ENCODE measurements at places on chromosomes 1 and 21. TPM values are rescaled to one million over a fixed set of nuclear protein-coding genes. Genes with fewer than 3 reads are reported as not detected.
A peak's percentile ranks its signal among the peaks of the same experiment; 100 is the strongest.

- no peak for DNase-seq
These were observed 139.1 kb upstream of the FMN2 start for GRCh38 chr1:239952348-239953308.

DNA sequence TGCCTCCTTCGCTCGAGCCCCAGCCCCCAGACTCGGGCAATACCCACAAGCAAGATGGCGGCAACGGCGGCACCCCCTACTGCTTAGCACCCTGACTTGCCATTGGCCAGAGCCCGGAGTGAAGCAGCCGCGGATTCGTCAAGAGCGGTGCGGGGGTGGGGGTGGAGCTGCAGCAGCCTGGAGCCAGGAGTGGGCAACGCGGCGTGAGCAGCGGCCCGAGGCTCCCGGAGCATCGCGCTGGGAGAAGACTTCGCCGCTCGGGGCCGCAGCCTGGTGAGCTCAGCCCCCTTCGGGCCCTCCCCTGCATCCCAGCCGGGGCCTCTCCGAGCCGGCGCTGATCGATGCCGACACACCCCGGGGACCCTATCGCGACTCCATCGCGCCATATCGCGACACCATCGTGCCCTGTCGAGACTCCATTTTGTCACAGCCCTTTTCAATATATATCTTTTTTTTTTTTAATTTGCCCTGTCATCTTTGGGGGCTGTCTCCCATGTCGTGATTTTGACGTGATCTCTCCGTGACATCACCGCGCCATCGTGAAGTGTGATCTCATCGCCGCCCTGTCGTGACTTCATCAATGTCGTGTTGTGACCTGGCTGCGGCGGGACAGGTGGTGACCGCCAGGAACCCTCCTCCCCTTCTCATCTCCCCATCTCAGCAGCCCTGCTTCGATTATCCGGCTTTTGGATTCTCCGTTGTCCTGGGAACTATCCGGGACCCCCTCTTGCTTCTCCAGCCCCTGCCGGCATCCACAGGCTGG, at the start of gene NCDN:
Gene NCDN (plus strand): TSS at position 189 of the 763 bp plus-strand sequence. CDS start 392 bp downstream, at position 581.
- peak; percentile 97 for DNase-seq

DNA sequence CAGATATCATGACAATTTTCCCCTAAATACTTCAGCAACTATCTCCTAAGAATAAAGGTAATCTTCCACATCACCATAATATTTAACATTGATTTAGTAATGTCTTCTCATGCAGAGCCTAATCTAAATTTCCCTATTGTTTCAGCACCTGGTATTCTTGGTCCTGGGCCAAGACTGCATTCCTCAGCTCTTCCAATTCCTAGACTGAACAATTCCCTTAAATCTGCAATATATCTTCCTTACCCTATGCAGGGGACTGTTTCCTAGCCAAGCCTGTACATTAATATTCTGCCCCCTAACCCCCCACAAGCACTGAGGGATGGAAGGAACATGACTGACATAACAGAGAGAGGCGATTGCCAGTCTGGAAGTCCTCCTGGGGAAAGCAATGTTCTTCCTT, 28.7 kb upstream of the DISP1 start:
- no peak for DNase-seq

- DNase-seq = no peak
These were observed 27.0 kb upstream of the SGIP1 start for GRCh38 chr1:66506991-66507390.

- no peak for DNase-seq
These were observed 8.4 kb upstream of the XKR8 start for GRCh38 chr1:27951396-27951795.

- no peak for DNase-seq
These were observed 67.1 kb downstream of the KCNJ15 start for GRCh38 chr21:38323721-38324531.

DNA sequence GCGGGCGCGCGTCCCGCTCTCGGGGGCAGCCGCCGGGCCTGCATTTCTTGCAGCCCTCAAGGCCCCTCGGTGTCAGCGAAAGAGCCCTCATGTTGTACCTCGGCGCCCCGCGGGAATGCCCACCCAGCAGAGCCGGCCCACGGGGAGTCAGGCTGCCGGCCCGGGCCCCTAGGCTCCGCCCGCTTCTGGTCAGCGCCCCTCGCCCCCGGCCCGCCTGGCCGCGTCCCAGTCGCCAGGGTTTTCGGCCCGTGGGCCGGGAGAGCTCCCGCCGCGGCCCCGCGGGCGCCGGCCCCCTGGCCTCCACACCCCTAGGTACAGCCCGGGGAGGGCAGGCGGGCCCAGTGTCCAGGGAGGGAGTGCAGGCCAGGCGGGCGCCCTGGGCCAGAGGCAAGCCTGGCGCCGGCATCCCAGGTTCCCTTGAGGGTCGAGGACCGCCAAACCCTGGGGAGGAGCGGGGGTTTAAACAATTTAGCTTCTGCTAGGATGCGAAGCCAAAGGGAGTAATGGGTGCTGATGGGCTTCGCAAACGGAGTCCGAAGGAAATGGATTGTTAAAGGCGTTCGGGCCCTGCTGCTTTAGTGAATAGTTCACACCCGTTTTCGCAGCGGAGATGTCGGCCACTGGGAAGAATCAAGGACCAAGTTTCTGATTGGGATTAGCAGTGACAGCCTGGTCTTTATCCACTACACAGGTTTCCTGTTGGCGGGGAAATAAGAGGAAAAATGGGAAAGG, 486 bp upstream of the KCNA3 start:
- no peak for DNase-seq

GRCh38 chr1:37480581-37481288, 6.4 kb downstream of the ZC3H12A start:
- DNase-seq = no peak

DNA sequence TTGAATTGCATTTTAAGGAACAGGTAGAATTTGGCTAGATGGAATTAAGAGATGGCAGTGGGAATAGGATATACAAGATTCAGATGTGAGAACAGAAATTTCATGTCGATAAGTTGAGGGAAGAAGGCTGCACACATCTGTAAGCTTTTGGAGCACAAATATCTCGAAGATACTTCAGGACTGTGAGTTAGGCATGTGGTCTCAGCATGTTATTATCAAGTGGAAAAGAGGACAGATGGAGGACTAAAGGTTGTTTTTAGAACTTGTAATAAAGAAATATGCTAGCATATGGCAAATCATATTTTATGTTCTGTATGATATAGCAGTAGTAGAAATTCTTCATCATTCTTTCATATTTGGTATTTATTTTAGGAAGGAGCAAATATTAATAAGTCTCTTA, 61.5 kb downstream of the KIF1B start:
- DNase-seq = no peak

- no peak for DNase-seq
These were observed 68.9 kb downstream of the MRPL37 start for GRCh38 chr1:54268762-54269297.

GRCh38 chr1:212284332-212284743, 872 bp upstream of the PPP2R5A start:
- DNase-seq = no peak

DNA sequence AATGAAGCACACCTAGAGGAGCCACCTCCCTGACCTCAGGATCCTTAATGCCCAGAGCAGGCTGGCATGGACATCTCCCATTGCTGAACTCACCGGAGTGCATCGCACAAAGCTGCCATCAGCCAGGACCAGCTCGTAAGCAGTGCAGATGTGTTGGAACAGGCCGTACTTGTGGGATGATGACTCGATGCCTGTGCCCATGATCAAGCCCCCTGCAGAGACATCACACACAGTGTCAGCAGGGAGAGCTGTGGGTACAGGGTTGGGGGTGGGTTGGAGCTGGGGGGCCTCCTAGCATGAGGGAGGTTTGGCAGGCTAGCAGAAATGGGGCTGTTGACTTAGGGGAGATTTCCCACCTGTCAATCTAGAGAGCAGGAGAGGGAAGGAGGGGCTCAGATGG, 12.0 kb downstream of the DHCR24 start:
- no peak for DNase-seq

- DNase-seq = peak; percentile 69
These were observed 20.7 kb upstream of the LGALS8 start for GRCh38 chr1:236502972-236503639.

Gene CD101
- 1.0 TPM for total RNA-seq

Gene PLA2G2F
- total RNA-seq = not detected

Gene ZBTB7B
- total RNA-seq = 45.3 TPM

Gene ZYG11A
- total RNA-seq = 0.09 TPM

Gene NEGR1
- total RNA-seq = 85.5 TPM

Gene TSSK3
- 5.1 TPM for total RNA-seq

Gene FMN2
- 60.1 TPM for total RNA-seq

Gene FAM43B
- 0.18 TPM for total RNA-seq

Gene TAS1R1
- total RNA-seq = not detected

Gene C1orf21
- total RNA-seq = 81.0 TPM

All from sciatic nerve (tissue), 2 donors.